ENCODE measurements at places on chromosomes 16 and 17.
A peak's percentile ranks its signal among the peaks of the same experiment; 100 is the strongest.

- DNase-seq = no peak
Observed at GRCh38 chr17:76437467-76438402, 15.2 kb downstream of the UBE2O start.

DNA sequence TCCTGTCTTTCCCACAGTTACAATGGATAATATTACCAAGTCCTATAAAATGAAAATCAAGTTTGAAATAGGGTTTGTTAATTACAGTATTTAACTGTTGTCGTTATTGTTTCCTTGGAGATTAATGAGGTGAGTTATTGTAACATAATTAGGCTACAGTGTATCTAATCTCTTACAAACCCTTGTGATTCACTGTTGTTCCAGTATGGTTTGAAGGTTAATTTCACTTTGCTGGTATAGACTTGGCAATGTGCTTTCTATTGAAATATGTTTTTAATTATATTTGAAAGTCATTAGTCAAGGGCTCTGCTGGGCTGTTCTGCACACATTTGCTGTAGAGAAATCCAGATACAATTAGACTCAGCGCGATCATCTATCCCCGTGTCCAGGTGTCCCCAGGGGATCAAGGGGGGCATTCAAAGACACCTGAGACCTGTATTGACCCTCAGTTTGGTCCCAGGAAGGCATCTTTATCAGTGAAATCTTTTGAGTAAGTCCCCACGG, 624.6 kb upstream of the EEF2KMT start:
- no peak for DNase-seq

GRCh38 chr16:16116841-16117240, 106.5 kb downstream of the ABCC6 start:
- DNase-seq = no peak

GRCh38 chr17:44065668-44066203, 735 bp downstream of the LSM12 start:
- no peak for DNase-seq

- no peak for DNase-seq
Observed at GRCh38 chr17:70307430-70308225, 138.3 kb downstream of the KCNJ2 start.

DNA sequence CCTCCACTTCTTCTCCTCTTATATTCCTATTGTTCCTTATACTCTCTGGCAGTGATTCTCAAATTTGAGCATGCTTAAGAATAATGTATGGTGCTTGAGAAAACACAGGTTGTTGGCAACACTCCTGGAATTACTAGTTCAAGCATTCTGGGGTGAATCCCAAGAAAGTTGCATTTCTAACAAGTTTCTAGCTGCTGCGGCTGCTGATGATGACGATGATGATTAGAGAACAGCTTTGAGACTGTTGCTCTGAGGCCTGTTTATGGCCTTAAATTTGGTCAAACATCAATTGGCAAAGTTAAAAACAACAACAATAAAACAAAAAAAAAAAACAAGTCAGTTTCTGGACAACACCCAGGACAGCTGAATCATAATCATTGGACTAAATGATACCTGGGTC, 961.9 kb downstream of the CDH11 start:
- no peak for DNase-seq

- DNase-seq = no peak
Observed at GRCh38 chr16:13795131-13795530, 124.8 kb upstream of the ERCC4 start.

- DNase-seq = no peak
Observed at GRCh38 chr16:64352246-64352645, 769.6 kb downstream of the CDH11 start.

GRCh38 chr16:85998868-85999729, 100.1 kb downstream of the IRF8 start:
- no peak for DNase-seq

DNA sequence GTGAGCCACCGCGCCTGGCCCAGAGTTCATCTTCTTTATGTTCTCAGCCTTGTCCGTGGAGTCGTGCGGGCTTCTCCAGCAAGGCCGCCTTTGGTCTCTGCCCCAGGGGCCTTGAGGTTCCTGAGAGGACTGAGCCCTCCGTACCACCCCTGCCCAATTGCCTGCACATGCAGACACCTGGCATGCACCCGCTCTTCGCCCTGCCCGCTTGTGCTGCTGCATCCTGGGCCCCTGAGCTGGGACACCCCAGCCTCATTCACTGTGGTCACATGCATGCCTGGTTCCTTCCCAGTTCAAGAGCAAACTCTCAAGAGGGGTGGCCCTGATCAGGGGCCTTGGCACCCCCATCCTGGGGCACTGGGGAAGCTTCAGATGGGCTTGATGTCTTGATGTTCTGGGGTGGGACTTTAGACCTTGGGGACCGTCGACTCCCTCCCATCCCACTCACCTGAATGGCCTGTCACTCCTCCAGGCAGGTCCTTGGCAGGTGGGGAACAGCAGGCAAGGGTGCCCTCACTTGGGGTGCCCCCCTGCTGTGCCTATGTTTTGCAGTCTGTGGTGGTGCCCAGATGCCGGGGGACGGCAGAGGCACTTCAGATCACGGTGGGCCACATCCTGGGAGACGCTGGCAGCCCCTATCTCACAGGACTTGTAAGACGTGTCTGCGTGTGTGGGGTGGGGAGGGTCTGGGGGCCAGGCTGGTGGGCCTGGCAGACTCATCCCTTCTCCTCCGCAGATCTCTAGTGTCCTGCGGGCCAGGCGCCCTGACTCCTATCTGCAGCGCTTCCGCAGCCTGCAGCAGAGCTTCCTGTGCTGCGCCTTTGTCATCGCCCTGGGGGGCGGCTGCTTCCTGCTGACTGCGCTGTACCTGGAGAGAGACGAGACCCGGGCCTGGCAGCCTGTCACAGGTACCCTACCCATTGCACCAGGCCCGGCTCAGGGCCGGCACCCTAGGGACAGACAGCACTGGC, 12.7 kb upstream of the SPNS2 start:
- DNase-seq = no peak

- no peak for DNase-seq
Observed at GRCh38 chr16:5006348-5007193, 27.2 kb downstream of the NAGPA start.

GRCh38 chr17:60604686-60605334, 4.8 kb downstream of the PPM1D start:
- DNase-seq = no peak

DNA sequence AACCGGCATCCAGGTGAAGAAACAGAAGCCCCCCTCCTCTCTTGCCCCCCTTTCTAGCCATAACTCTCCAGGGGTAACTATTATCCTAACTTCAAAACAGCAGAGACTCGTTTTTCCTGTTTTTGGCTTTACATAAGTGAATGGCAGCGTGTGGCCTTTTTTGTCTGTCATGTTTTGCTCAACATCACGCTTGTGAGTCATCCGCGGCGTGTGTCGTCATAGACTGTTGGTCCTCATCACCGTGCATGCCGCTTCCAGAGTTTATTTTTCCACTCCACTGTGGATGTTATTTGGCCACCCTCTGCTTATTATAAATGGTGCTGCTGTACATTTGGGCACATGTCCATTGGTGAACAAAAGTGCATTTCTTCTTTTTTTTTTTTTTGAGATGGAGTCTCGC, 52.6 kb downstream of the ERN1 start:
- DNase-seq = no peak

DNA sequence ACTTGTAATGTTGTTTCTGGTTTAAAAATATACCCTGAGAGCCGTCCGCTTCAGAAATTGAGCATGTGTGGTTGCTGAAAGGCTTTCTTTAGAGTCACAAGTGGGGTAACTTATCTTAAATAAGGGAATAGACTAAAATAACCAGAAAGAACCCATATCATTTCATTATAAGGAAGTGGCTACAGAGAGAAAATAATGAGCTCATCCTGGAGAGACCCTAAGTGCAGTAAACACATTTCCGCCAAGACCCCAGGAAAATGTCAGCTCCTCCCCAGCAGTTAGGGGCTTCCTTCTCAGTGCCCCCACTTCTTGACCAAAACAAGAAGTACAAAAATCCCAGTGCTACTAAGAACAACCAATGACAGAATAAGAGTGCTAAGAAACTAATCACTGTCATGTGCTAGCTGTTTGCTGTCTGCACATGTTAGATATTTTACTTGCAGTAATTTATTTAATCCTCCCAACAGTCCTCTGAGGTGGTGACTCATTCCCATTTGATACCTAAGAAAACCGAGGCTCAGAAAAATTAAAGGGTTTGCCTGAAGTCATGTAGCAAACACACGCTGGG, 83.5 kb downstream of the CDYL2 start:
- no peak for DNase-seq

GRCh38 chr17:27246537-27246936, 47.4 kb upstream of the WSB1 start:
- DNase-seq = no peak

GRCh38 chr16:77133706-77134105, 57.3 kb upstream of the MON1B start:
- DNase-seq = no peak

GRCh38 chr16:23909792-23910418, 74.1 kb downstream of the PRKCB start:
- no peak for DNase-seq

GRCh38 chr17:6479622-6480302, 35.5 kb downstream of the PIMREG start:
- no peak for DNase-seq

GRCh38 chr17:79979816-79980215, 55.9 kb downstream of the TBC1D16 start:
- no peak for DNase-seq

- no peak for DNase-seq
Observed at GRCh38 chr17:40486522-40487370, 14.7 kb downstream of the TNS4 start.

- DNase-seq = no peak
Observed at GRCh38 chr16:84396537-84397008, 28.2 kb downstream of the ATP2C2 start.

- no peak for DNase-seq
Observed at GRCh38 chr16:23081675-23082119, 67.6 kb downstream of the USP31 start.

DNA sequence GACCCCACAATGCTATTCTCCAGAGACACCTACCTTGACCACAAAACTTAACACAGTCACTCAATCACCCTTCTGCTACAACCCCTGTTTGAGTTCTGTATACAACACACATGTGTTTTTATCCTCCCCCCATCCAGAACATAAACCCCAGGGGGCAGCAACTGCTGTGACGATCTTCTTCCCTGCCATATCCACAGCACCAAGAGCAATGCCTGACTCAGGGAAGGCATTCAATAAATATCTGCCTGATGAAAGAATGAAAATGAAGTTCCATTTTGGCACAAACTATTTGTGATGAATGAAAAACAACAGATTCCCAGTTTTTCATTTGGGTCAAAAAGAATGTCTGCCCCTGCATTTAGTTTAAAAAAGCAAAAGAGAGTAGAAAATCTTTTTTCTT, 27.0 kb downstream of the ASIC2 start:
- DNase-seq = no peak

DNA sequence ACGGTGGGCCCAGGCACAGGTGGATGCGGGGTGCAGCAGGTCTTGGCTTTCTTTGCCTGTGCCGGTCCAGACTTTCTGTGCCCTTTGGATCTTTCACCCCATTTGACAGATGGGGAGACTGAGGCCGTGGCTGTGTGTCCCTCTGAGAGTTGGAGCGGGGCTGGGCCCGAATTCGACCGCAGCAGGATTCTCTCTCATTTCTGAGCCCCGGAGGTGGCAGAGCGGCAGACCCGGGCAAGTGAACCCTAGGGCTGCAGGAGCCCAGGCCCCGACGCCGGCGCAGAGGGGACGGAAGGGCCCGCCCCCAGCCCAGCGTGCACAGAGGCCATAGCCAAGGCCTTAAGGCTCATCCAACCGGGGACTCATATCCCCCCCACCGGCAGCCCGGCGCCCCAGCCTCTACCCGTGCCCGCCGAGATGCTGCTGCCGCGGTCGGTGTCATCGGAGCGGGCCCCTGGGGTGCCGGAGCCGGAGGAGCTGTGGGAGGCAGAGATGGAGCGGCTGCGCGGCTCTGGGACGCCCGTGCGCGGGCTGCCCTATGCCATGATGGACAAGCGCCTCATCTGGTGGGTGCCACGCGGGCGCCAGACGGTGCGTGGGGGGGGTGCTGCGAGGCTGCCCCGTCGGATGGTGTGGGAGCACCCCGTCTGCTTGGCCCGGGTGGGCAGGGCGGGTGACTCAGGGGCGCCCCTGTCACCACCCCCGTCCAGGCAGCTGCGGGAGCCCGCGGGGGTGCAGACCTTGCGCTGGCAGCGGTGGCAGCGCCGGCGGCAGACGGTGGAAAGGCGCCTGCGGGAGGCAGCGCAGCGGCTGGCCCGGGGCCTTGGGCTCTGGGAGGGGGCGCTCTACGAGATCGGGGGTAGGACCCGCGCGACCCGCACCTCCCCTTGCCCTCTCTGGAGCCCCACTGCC, 857 bp downstream of the TMC8 start:
- no peak for DNase-seq

- no peak for DNase-seq
Observed at GRCh38 chr16:70529051-70529777, 5.6 kb downstream of the SF3B3 start.

DNA sequence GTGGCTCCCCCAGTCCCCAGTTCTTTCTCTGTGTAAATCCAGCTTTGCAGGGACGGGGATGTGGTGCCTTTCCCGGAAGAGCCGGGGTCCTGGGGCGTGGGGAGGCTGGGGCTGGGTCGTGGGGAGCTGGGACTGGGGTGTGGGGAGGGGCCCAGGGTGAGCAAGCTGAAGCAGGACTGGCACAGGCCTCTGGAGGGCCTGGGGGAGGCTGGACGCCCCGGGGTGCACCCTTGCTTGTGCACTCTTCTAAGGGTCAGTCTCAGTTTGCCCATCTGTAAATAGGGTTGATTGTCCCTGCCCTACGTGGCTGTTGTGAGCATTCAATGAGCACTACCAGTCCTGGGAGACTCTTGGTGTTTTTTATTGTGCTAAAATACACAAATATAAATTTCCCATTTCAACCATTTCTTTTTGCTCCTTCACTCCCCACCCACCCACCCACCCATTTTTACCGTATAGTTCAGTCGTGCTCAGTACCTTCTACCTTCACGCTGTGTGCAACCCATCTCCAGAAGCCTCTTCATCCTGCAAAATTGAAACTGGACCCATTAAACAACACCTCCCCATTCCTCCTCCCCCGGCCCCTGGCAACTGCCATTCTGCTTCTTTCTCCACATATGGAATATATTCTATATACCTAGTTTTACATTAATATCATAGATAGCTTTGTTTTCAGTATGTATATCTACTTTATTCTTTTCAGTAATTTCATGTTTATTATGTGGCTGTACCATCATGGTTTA, 7.8 kb upstream of the TBC1D3B start:
- no peak for DNase-seq

GRCh38 chr16:19071811-19072777, 4.7 kb downstream of the COQ7 start:
- DNase-seq = peak; percentile 17

DNA sequence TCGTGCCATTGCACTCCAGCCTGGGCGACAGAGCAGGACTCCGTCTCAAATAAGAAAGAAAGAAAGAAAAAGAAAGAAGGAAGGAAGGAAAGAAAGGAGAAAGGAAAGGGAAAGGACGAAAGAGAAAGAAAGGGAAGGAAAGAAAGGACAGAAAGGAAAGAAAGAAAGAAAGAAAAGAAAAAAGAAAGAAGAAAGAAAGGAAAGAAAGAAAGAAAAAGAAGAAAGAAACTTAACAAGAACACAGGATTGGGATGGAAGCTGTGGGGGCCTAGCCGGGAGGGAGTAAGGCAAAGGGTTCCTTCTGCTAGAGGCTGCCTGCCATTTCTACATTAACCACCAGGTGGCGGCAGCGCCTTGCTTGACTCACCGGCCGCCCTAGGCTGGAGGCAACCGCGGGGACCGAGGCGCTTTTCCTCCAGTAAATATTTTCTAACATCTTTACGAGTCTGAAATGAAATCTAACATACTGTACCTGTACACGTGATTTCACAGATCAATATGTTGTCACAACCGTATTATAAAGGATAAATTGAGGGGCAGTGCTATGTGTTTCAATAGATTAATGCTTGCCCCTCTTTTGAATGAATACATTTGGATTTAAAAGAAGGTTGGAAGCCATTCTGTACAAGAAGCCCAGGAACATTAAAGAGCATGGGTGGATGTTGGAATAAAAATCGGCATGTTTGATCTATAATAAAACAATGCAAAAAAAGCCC, 6.1 kb downstream of the GJD3 start:
- peak; percentile 77 for DNase-seq

Measured in NCI-H2227 treated with DMSO at 0.1 percent for 48 hours (cell line).